OCI-M1 (cell line): ENCODE measurements at places on chromosomes 13 and 19.
A peak's percentile ranks its signal among the peaks of the same experiment; 100 is the strongest.

- DNase-seq = no peak
These were observed 21.7 kb upstream of the MIER2 start for GRCh38 chr19:366205-366783.

DNA sequence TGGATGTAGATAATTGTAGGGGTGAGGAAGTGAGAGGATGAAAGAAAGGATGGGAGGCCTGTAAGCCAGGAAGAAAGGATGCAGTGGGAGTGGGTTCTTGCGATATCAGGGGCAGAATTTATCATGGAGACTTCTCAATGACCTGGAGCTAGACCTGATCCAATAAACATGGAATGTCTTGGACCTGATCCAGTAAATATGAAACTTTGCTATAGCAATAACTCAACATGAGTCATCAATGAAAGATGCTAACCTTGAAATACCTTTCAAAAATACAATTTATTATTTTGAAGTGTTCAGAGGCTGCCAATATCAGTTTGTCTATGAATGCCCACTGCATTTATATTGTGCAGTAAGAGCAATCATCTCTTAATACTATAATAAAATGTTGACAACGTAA is 279.5 kb downstream of the POU4F1 start:
- DNase-seq = no peak

GRCh38 chr19:38617764-38618589 is at the start of gene MAP4K1:
MAP4K1 (minus strand) TSS chr19:38617953; CDS start chr19:38617895, 58 bp downstream.
- peak; percentile 43 for DNase-seq

DNA sequence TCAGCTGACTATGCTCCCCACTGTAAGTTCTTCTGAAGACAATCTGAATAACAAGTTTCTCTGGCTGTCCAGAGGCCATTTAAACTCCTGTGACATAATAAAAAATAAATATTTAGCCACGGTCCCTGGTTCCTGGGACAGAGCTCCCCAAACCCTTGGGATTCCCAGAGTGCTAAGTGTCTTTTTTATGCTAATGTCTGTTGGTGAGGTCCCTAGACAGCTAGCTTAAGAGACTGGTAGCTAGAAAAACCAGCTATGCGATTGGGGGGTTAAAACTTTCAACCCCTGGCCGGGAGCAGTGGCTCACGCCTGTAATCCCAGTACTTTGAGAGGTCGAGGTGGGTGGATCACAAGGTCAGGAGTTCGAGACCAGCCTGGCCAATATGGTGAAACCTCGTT is 5.9 kb downstream of the EPSTI1 start:
- DNase-seq = no peak

GRCh38 chr19:18606281-18607225 is at the start of gene CRLF1:
CRLF1 (minus strand) TSS chr19:18606799; CDS start chr19:18606656, 143 bp downstream.
- no peak for DNase-seq

DNA sequence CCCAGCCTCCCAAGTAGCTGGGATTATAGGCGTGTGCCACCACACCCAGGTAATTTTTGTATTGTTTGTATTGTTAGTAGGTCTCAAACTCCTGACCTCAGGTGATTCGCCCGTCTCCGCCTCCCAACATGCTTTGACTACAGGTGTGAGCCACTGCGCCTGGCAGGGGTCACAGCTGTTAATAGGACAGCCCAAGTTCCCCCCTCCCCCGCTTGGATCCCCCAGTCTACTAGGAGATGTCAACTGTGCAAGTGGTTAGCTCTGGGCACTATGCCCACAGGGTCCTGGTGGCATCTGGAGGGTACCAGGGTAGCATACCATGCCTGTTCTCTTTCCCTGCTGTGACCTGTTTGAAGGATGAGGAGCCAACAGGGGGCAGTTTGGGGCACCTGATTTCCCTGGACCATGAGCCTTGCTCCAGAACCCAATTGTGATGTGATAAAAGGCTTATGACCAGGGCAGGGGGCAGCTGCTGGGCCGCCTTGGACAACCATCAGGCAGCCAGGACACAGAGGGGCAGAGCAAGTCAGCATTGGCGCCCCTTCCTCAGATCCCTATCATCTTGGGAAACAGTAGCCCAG is at the start of gene TSPAN16:
Gene TSPAN16 (plus strand): TSS at position 496 of the 581 bp plus-strand sequence. CDS start 138 bp downstream, outside the sequence.
- peak; percentile 69 for DNase-seq

DNA sequence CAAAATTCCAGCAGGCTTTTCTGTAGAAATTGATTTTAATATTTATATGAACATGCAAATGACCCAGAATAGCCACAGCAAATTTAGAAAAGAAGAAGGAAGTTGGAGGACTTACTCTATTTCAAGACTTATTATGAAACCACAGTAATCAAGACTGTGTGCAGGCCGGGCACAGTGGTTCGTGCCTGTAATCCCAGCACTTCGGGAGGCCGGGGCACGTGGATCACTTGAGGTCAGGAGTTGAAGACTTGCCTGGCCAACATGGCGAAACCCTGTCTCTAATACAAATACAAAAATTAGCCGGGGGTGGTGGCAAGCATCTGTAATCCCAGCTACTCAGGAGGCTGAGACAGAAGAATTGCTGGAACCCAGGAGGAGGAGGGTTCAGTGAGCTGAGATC is 6.0 kb upstream of the FFAR2 start:
- peak; percentile 77 for DNase-seq

GRCh38 chr13:40973409-40973808 is 45.7 kb downstream of the ELF1 start:
- no peak for DNase-seq

- DNase-seq = no peak
These were observed 31.8 kb downstream of the PIP5K1C start for GRCh38 chr19:3668331-3669081.

GRCh38 chr13:32087955-32088747 is 56.6 kb downstream of the FRY start:
- no peak for DNase-seq

DNA sequence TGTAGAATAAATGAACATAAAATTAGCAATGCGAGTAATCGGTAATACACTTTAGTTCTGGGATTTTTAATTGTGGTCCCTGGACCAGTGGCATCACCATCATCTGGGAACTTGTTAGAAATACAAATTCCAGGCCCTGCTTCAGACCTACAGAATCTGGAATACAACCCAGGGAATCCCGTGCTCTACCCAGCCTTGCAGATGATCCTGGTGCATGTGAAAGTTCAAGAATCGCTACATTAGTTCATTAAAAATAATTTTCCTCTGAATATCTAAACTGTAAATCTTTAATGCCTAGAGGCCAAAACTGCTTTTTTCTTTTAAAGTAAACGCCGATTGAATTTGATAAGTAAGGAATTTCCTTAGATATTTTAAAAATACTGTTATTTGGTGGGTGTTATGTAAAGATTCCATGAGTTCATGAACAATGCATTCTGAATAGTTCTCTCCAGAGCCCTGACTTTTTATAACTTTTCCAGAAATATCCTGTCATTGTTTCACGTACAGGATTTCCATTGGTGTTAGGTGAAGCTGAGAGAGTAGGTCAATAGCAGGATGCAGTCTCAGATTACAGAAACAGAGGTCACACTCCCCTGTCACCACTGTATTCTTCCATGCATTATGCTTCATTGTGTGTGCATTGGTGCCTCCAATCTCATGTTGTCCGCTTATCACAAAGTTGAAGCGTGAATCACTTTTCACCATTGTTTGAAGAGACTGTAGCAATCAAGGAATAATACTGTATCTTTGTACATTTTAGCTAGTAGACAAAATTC is 596.5 kb upstream of the KLF12 start:
- no peak for DNase-seq

GRCh38 chr13:91747186-91747585 is 348.8 kb downstream of the GPC5 start:
- no peak for DNase-seq

- no peak for DNase-seq
These were observed 5.4 kb downstream of the UCHL3 start for GRCh38 chr13:75554981-75555380.
